Cardiac atrium fibroblast (primary cell): ENCODE measurements at places on chromosomes 3 and 15. TPM values are rescaled to one million over a fixed set of nuclear protein-coding genes. Genes with fewer than 3 reads are reported as not detected.

Gene IRAK2
- 2.7 and 10.9 TPM in 2 replicates for total RNA-seq

Gene OR5K4
- total RNA-seq = not detected in 2 replicates

Gene MEIS2
- 59.9 and 67.9 TPM in 2 replicates for total RNA-seq

Gene GOLGA6D
- not detected in 2 replicates for total RNA-seq

Gene LRRIQ4
- not detected in 2 replicates for total RNA-seq

Gene NGRN
- 59.9 and 75.8 TPM in 2 replicates for total RNA-seq

Gene HACD3
- total RNA-seq = 57.0 and 70.3 TPM in 2 replicates

Gene A4GNT
- not detected in 2 replicates for total RNA-seq

Gene P2RY13
- total RNA-seq = not detected in 2 replicates

Gene GXYLT2
- 35.3 and 43.3 TPM in 2 replicates for total RNA-seq

Gene TMEM108
- total RNA-seq = 0.81 TPM in 1 of 2 replicates, not detected in the other

Gene LRTM1
- not detected in 2 replicates for total RNA-seq

Gene STAC
- total RNA-seq = 0.18 and 0.32 TPM in 2 replicates

Gene SUCNR1
- total RNA-seq = under 0.01 TPM in 1 of 2 replicates, not detected in the other

Gene HESX1
- total RNA-seq = 0.16 TPM in 1 of 2 replicates, not detected in the other

Gene COMMD4
- total RNA-seq = 68.0 and 86.5 TPM in 2 replicates

Gene FBXL2
- total RNA-seq = 8.3 and 11.2 TPM in 2 replicates

Gene LMOD3
- total RNA-seq = not detected in 2 replicates

Gene CCDC191
- 1.1 and 2.3 TPM in 2 replicates for total RNA-seq

Gene CDHR4
- not detected in 2 replicates for total RNA-seq

Gene APOD
- 45.9 and 53.8 TPM in 2 replicates for total RNA-seq

Gene GADL1
- not detected in 2 replicates for total RNA-seq

Gene CKMT1A
- not detected in 2 replicates for total RNA-seq

Gene USP50
- total RNA-seq = 1.6 TPM in 1 of 2 replicates, not detected in the other

Gene GOLGA8A
- 13.1 and 14.3 TPM in 2 replicates for total RNA-seq

Gene MOBP
- not detected in 2 replicates for total RNA-seq

Gene TIMP4
- total RNA-seq = 15.1 and 17.1 TPM in 2 replicates

Gene DAZL
- not detected in 2 replicates for total RNA-seq

Gene ECE2
- not detected in 2 replicates for total RNA-seq

Gene CACNA2D3
- total RNA-seq = 3.2 TPM in 2 replicates

Gene MYO5C
- 0.81 TPM in 1 of 2 replicates, not detected in the other for total RNA-seq

Gene TM4SF18
- 0.36 and 2.4 TPM in 2 replicates for total RNA-seq

Gene TMEM266
- not detected in 2 replicates for total RNA-seq

Gene TMOD3
- 39.2 and 42.3 TPM in 2 replicates for total RNA-seq

Gene CNTN3
- 0.16 TPM in 1 of 2 replicates, not detected in the other for total RNA-seq

Gene GLDN
- total RNA-seq = 0.36 TPM in 1 of 2 replicates, not detected in the other

Gene DENND6A
- total RNA-seq = 21.9 and 22.7 TPM in 2 replicates
